ENCODE measurements at places on chromosomes 7 and 10. TPM values are rescaled to one million over a fixed set of nuclear protein-coding genes. Genes with fewer than 3 reads are reported as not detected.
A peak's percentile ranks its signal among the peaks of the same experiment; 100 is the strongest.

Gene CYTH3
- total RNA-seq: 14.3 TPM

Gene TMUB1
- 67.4 TPM for total RNA-seq

Gene CDH23
- 4.7 TPM for total RNA-seq

Gene PRKRIP1
- 24.4 TPM for total RNA-seq

Gene ANK3
- 38.6 TPM for total RNA-seq

Gene CTAGE6
- total RNA-seq: not detected

Gene NRAP
- total RNA-seq: not detected

Gene WEE2
- not detected for total RNA-seq

Gene OGDHL
- 31.9 TPM for total RNA-seq

DNA sequence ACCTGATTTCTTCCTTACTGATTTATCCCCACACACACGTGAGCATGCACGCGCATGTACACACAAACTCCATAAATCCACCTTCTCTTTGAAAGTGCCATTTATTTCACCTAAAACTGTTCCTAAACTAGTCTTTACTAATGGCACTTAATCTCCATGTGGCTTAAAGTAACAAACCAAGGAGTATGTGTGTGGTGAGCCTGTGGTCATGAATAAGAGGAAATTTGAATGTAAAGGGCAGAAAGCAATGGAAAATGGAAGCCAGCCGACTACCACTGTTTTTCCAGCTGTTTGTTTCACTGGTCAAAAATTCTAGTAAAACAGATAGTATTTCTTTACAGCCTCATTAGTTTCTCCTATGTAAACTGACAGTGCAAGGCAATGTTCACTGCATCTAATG, 23.8 kb downstream of the SEMA3C start:
- no peak for DNase-seq

DNA sequence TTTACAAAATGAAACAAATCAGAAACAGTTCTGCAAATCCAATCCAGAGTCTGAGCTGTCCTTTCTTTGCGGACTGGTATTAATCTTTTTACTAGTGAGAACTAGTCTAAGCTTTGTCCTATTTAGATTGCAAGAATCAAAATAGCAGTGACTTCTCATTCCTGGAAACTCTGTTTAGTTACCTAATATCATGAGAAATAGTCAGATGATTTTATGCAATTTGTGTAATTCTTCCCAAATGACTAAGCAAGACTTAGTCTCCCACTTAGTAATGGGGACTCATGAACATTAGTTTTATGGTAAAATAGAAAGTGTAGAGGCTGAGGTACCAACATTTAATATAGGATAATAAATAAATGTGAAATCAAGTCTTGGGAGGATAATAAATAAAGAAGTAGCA, 341.3 kb downstream of the DNAJB9 start:
- DNase-seq: no peak

DNA sequence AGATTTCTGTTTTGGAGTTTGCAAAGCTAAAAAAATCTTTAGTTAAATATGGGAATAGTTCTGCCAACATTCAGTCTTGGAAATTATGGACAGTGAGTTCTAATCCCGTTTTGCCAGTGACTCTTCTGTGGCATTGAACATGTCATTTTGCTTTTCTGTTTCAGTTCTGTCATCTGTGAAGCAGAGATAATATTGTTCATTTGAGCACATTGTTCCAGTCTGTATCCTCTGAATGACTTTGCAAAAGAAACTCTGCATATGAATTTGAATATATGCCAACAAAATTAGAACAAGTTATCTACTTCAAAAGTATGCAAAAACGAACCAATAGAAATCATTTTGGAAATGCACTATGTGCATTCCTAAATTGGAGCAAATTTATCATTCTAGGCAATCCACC, 746.0 kb upstream of the POT1 start:
- DNase-seq: no peak

GRCh38 chr7:1842321-1843221, 172.5 kb downstream of the ELFN1 start:
- peak; percentile 80 for DNase-seq

GRCh38 chr7:23000597-23001360, 13.2 kb downstream of the HYCC1 start:
- no peak for DNase-seq

- DNase-seq: no peak
Measured at GRCh38 chr7:108283252-108283651, 153.1 kb upstream of the LAMB4 start.

DNA sequence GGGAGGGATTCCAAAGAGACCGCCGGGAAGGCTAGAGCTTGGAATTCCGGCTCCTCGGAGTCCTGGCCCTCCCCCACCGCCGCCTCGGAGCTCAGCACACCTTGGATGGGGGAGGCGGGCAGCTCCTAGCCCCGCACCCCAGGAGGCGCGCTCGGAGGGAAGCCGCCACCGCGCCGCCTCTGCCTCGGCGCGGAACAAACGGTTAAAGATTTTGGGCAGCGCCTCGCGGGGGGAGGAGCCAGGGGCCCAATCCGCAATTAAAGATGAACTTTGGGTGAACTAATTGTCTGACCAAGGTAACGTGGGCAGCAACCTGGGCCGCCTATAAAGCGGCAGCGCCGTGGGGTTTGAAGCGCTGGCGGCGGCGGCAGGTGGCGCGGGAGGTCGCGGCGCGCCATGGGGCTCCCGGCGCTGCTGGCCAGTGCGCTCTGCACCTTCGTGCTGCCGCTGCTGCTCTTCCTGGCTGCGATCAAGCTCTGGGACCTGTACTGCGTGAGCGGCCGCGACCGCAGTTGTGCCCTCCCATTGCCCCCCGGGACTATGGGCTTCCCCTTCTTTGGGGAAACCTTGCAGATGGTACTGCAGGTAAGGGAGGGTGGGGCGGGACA, at the start of gene CYP26A1:
TSS of gene CYP26A1 (plus strand) at position 355 of the 608 bp plus-strand sequence. CDS start at position 397, 42 bp downstream.
- DNase-seq: peak; percentile 90

- no peak for DNase-seq
Measured at GRCh38 chr10:67790534-67791408, 47.2 kb downstream of the DNAJC12 start.

- no peak for DNase-seq
Measured at GRCh38 chr7:31724696-31725095, 37.7 kb downstream of the PPP1R17 start.

GRCh38 chr7:46080595-46081159, 159.6 kb upstream of the IGFBP3 start:
- DNase-seq: no peak

- no peak for DNase-seq
Measured at GRCh38 chr10:71116426-71116825, 95.9 kb upstream of the UNC5B start.

DNA sequence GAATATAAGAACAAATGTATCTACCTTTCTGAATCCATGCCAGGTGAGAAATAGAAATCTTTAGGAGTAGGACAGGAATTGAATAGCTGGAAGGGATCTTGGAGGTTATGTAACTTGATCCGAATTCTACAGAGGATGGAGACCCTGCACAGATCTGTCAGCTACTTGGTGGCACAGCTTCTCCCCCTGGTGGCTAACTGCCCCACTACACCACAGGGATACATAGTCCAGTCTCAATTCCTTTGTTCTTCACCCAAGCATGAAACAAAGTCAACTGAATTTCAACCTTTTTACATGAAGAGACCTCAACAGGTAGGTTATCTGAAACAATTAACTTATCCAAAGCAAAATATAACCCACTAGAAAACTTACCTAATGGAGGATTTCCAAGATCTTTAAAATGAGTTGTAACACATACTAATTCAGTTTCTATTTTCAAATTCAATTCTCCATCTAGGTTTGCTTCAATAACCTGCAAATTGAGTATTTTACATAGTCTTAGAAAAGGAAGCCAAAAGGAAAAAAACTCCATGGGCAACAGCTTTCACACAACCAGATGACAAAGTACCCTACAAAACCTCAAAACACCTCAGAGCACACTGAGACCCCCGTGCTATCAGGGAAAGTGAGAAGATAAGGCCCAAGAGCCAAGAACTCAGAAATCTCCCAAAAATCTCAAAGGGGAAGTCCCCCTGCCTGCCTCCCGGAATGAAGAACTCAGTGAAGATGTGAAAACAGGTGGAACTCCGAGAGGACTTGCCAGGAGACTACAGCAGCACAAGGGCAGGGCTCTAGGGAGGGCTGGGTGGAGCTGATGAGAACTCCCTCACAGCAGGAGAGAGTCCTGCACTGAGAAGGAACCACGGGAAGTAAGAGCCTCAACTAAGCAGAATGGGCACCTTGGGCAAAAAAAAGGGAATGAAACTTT, 10.3 kb downstream of the HUS1 start:
- DNase-seq: peak; percentile 88

- no peak for DNase-seq
Measured at GRCh38 chr7:69567800-69568199, 30.5 kb upstream of the AUTS2 start.

DNA sequence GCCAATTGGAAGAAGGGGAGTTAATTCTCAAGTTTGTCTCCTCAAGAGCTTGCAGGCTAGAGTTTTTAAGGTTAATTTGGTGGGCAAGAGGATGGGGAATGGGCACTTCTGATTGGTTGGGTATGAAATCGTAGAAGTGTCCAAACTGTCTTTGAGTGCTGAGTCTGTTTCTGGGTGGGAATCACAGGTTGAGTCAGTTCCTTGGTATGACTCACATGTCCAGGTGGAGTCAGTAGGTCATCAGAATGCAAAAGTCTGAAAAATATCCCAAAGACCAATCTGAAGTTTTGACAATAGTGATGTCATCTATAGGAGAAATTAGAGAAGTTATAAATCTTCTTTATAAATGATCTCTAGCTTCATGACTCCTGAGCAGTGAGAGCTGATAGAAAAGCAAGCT, 1252.2 kb downstream of the REEP3 start:
- DNase-seq: no peak

DNA sequence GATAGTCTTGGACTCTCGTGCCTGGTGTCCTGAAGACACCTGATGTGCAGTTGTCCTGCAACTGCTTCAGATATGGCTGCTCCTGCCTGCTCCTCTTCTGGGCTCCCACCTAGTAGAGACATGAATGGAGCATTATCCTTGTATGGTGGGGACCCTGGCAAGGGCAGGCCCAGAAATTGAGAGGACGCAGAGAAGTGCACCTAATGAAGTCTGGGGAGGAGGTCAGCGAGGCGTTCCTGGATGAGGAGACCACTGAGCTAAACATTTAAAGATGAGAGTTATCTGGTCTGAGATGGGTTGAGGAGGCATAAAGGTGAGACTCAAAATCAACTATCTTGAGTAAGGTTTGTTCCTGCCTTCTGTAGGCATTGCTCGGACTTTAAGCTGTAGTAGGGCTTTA, 66.3 kb downstream of the WDFY4 start:
- DNase-seq: no peak

DNA sequence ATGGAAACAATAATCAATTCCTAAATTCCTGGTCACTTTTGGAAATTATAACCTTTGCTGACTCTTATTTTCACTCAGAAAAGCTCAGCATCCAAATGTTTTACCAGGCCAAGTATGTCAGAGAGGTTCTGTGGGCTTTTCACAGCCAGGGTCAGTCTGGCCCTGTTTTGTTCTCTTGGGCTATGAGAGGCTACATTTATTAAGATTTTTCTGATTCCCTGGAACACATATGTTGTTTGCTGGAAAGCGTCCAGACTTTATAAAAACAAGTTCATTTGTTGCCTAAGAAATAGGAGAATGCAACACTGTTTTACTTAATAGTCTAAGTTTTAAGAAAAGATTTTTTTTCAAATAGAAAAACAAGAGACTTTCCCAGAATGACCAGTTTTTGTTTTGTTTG, 238.4 kb upstream of the PLXDC2 start:
- DNase-seq: no peak

- DNase-seq: no peak
Measured at GRCh38 chr7:85343484-85343883, 156.6 kb upstream of the SEMA3D start.

- DNase-seq: no peak
Measured at GRCh38 chr7:95421847-95422444, 12.9 kb downstream of the PON2 start.

DNA sequence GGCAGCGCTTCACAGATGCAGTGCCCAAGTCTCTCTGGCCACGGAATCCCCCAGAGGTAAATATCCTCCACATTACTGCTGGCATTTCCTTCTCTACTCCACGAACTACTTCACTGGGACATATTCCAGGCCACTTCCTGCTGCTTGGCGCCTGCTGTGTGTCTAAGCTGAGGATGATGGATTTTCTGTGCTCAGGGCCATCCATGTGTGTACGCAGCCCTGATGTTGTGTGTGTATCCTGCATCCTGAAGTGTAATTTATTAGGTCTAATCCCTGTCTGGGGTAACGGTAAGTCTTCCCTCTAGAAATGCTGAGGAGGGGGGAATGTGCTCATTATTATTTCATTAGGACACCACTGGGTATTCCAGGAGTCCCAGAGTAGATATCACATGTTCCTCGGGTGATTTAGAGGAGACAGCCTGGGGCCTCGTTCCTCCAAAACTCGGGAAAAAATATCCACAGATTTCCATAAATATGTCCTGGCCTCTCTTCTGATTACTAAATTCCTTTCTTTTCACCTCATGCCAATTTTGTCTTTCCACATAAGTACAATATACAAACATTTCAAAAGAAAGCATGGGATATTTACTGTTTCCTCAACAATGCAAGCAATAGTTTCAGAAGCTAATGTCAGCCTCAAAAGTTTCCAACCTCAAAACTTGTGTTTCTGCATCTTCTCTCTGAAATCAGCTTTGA, 25.5 kb upstream of the HABP2 start:
- no peak for DNase-seq

DNA sequence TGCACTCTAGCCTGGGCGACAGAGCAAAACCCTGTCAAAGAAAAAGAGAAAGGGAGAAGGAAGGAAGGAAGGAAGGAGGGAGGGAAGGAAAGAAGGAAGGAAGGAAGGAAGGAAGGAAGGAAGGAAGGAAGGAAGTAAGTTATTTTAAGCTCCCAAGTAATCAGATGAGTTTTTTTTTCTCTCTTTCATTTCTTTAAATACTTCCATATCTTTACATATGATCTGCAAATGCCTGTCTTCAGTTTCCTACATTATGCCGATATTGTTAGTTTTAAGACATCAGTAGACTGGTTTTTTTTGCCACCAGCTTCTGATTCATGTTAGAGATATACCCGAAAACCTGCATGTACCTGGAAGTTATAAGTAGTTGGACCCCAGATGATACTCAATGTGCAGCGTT, 172.6 kb upstream of the FZD1 start:
- DNase-seq: no peak

- no peak for DNase-seq
Measured at GRCh38 chr10:74008212-74008731, 10.4 kb downstream of the VCL start.

DNA sequence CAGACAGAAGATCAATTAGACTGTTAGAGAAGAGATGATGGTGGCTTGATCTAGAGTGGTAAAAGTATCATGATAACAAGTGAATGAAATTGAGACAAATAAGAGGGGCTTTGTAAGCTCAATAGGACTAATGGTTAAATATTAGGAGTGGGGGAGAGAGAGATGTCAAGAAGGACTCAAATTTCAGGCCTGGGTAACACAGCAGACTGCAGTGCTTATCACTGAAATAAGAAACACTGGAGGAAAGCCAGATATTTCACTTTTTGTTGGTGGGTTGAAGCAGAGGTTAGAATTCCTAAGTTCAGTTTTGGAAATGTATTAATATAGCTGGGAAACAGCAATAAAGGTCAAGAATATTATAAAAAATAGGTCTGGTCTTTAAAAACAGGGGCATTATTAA, 74.6 kb downstream of the ORC5 start:
- no peak for DNase-seq
